ENCODE measurements at places on chromosomes 3 and 15.

- no peak for DNase-seq
Measured at GRCh38 chr3:110589341-110589740, 482.3 kb upstream of the NECTIN3 start.

GRCh38 chr15:80418892-80419537, 14.8 kb downstream of the ARNT2 start:
- peak; percentile 59 for DNase-seq

DNA sequence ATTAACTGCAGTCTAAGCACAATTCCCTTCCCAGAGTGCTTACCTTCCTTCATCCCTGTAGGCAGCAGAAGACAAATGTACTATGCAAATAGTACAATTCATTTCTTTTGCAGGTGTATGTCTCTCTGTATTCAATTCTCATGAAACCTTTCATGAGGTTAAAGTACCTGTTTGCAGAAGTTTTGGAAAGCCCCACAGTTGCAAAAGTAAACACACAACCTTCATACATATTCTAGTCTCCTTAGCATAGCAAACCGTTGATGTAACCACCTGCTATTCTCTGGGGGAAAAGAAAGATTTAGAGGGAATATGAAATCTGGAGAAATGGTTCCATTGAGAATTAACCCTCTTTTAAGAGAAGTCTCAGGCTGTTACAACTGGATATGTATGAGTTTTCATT, 200.3 kb upstream of the SUCLG2 start:
- DNase-seq: no peak

GRCh38 chr3:152038490-152038889, 165.0 kb downstream of the SUCNR1 start:
- no peak for DNase-seq

- DNase-seq: peak; percentile 41
Measured at GRCh38 chr3:19250959-19251610, 102.8 kb downstream of the KCNH8 start.

GRCh38 chr15:27250223-27250622, 279.2 kb downstream of the GABRG3 start:
- peak; percentile 79 for DNase-seq

DNA sequence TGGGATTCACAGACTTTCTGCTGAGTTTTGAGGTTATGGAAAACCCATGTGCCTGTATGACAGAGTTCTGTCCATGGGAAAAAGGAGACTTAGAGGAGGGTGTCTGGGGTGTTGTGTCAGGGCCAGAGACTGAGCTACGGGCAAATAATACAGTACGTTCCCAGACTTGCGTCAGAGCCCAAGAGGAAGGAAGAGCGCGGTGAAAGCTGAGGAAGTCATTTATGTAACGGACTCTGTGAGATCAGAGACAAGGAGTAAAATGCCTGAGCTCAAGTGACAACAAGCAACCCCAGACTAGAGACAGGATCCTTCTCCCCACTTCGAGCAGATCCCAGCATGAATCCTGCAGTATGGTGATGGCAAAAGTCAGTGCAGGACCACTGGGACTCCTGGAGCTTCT, 368.6 kb upstream of the MCTP2 start:
- DNase-seq: no peak

GRCh38 chr3:155747946-155748290, 3.0 kb upstream of the PLCH1 start:
- DNase-seq: no peak

GRCh38 chr3:156745766-156746165, 71.4 kb downstream of the TIPARP start:
- DNase-seq: no peak

DNA sequence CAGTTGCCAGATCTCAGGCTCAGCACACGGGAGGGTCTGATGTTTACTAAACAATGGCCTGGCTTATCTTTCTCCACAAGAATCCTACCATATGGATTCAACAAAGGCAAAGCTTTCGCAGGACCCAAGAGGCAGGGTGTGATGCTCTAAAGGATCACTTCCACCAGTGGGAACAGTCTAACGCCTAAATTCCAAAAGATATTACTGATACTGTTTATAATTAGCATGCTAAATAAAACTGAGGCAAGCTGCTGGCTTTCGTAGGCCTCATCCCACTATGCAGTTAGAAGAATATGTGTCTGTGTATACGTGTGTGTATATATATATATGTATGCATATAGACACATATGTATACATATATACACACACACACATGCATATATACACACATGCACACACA, 22.3 kb downstream of the RORA start:
- DNase-seq: no peak

DNA sequence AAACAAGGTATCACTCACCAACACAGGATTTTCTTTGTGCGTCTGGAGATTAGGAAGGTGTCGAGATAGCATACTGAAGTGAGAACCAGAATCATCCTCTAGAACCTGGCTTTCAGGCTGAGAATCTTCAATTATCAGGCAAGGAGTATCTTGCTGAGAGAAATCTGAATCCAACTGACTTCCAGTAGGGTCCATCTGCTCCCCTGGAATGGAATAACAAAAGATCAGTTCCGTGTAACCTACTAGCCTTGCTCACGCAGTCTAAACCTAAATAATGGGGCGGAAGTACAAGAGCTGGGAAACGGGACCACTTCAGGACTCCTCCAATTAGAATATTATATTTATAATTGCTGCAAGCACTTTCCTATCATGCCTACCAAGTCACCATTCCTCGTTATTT, 690 bp downstream of the TP53BP1 start:
- DNase-seq: no peak

DNA sequence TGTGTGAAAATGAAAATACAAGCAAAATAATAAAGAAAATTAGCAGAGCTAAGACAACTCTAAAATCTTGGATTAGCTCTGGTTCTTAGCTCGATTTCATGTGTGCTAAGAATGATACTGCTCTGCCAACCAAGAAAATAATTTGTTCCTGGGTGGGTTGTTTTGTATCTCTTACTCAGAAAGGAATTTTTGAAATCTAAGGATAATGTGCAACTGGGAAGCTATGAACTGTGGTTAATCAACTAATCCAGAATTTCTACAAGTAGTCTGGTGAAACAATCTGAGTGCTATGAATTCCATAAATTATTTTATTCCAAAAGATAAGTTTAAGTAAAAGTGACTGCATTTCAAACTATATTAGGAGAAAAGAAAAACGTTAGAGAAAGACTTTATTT, 92.0 kb downstream of the TFDP2 start:
- DNase-seq: no peak

- no peak for DNase-seq
Measured at GRCh38 chr15:52221730-52222129, 30.5 kb upstream of the GNB5 start.

All from COR-L47 (cell line).